ENCODE measurements at places on chromosomes 12 and 14.

- H3K4me1 ChIP-seq: no peaks in the 10 kb centered on the region
- H3K36me3 ChIP-seq: no peaks in the 10 kb centered on the region
- H3K27ac ChIP-seq: no peak overlapping the region
- H3K27me3 ChIP-seq: peaks cover 22% of the 10 kb centered on the region
- no peak for DNase-seq
Measured at GRCh38 chr12:99153293-99153692, 494.3 kb upstream of the GARIN6 start.

DNA sequence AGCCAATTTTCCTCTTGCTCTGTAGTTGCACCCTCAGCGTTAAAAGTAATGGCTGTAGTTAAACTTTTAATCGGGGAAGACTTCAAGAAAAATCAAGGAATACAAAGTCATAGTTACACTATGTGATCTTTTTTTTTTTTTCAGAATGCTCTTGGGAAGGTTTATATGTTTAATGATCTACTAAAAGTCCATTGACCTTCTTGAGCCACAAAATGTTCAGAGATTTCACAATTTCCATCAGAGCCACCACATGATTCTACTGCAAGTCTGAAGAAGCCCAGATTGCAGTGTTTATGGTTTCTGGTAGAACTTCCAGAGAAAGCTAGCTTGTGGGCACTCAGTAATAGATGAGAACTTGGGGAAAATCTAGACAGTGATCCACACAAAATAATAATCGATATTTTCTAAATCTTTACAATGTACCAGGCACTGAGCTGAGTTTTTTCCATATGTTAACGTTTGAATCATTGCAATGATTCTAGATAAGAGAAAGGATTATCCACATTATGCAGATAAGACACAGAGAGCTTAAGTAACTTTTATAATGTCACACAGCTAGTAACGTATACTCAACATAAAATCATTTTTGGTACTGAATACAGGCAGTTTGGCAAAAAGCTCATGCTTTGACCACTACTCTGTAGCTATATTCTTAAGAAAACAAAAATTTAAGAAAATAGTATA, 38.3 kb downstream of the GYS2 start:
- no peaks in the 10 kb centered on the region for H3K4me1 ChIP-seq
- no peak overlapping the region for H3K27ac ChIP-seq
- no peak for DNase-seq

- no peak overlapping the region for H3K27ac ChIP-seq
- H3K36me3 ChIP-seq: peaks cover 12% of the 10 kb centered on the region
- H3K4me3 ChIP-seq: no peak overlapping the region
- no peak for DNase-seq
- H3K4me1 ChIP-seq: no peaks in the 10 kb centered on the region
Measured at GRCh38 chr12:106840243-106840642, 65.8 kb downstream of the RIC8B start.

DNA sequence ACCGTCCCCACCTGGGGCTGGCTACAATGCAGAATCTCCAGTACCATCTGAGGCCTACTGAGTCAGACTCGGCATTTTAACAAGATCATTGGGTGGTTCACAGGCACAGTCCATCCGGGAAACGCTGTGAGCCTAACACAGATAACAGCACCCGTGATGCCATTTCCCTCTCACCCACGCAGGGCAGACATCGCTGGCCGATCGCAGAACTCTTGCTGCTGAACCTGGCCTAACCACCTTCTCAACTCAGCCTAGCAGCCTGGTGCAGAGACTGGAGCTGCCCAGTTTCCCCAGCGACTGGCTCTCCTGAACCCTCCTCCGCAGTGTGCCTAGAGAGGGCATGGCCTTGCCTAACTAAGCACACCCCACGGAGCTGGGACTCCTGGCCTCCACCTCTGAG, 83.3 kb downstream of the NCOR2 start:
- H3K4me3 ChIP-seq: no peak overlapping the region
- no peak for DNase-seq
- no peak overlapping the region for H3K27ac ChIP-seq
- no peaks in the 10 kb centered on the region for H3K27me3 ChIP-seq
- no peaks in the 10 kb centered on the region for H3K4me1 ChIP-seq

GRCh38 chr12:68537571-68537970, 73.1 kb upstream of the RAP1B start:
- no peaks in the 10 kb centered on the region for H3K36me3 ChIP-seq
- peaks cover 24% of the 10 kb centered on the region for H3K4me1 ChIP-seq
- no peaks in the 10 kb centered on the region for H3K27me3 ChIP-seq
- no peak overlapping the region for H3K4me3 ChIP-seq
- no peak for DNase-seq

- H3K36me3 ChIP-seq: peaks cover 96% of the 10 kb centered on the region
- H3K4me1 ChIP-seq: peaks cover 2% of the 10 kb centered on the region
- H3K27me3 ChIP-seq: no peaks in the 10 kb centered on the region
- DNase-seq: no peak
- H3K4me3 ChIP-seq: no peak overlapping the region
Measured at GRCh38 chr14:90288651-90289355, 32.5 kb downstream of the PSMC1 start.

GRCh38 chr12:46005151-46005797, 14.9 kb upstream of the SCAF11 start:
- H3K4me1 ChIP-seq: no peaks in the 10 kb centered on the region
- H3K4me3 ChIP-seq: no peak overlapping the region
- H3K27ac ChIP-seq: no peak overlapping the region
- no peaks in the 10 kb centered on the region for H3K27me3 ChIP-seq
- no peak for DNase-seq
- H3K36me3 ChIP-seq: no peaks in the 10 kb centered on the region

DNA sequence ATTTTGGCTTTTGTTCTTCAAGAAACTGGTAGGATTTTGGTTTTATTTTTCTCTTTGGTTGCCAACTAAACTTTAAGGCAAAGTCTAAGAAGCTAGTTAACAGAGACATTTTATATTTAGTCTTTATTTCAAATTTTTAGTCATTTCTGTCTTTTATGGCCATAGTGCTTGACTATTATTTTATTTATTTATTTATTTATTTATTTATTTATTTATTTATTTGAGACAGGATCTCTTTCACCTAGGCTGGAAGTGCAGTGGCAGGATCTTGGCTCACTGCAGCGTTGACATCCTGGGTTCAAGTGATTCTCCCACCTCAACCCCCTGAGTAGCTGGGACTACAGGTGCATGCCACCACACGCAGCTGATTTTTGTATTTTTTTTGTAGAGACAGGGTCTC, 3.1 kb downstream of the MON2 start:
- peaks cover 32% of the 10 kb centered on the region for H3K4me1 ChIP-seq
- H3K27me3 ChIP-seq: no peaks in the 10 kb centered on the region
- peaks cover 5% of the 10 kb centered on the region for H3K36me3 ChIP-seq
- DNase-seq: no peak

GRCh38 chr12:112928978-112929377, 9.3 kb upstream of the OAS3 start:
- H3K36me3 ChIP-seq: peaks cover 2% of the 10 kb centered on the region
- no peaks in the 10 kb centered on the region for H3K27me3 ChIP-seq
- DNase-seq: no peak
- no peak overlapping the region for H3K27ac ChIP-seq

GRCh38 chr12:93831374-93831773, 154.2 kb downstream of the CRADD start:
- H3K4me3 ChIP-seq: no peak overlapping the region
- H3K36me3 ChIP-seq: no peaks in the 10 kb centered on the region
- no peaks in the 10 kb centered on the region for H3K27me3 ChIP-seq
- H3K4me1 ChIP-seq: no peaks in the 10 kb centered on the region
- DNase-seq: no peak

DNA sequence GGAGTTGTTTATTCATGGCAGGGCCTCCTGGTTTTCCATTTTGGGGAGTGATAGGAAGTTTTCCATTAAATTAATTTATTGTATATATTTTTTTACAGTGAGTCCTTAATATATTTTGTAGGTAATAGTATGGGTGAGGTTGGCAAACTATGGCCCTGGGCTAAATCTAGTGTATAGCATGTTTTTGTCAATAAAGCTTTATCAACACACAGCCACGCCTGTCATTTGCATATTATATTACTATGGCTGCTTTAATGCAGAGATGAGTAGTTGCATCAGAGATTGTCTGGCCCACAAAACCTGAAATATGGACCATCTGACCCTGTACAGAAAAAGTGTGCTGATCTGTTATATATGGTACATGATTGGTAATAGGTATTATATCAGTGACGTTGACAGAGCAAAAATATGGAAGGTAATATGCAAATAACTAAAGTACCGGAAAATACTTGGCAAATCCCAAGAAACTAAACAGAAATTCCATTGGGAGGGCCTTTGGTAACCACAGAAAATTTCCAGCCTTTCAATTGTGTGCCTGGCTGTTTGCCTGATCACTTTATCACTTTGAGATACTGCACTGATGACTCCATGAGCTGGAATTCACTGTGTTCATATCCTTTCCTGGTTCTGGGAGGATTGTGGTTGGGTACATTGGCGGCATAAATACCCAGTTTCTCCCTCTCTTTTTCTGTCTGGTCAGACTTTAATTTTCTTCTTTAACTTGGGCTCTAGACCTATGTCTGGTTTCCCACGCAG, 61.7 kb upstream of the RFLNA start:
- H3K27me3 ChIP-seq: no peaks in the 10 kb centered on the region
- peaks cover 17% of the 10 kb centered on the region for H3K4me1 ChIP-seq
- no peak overlapping the region for H3K4me3 ChIP-seq
- H3K36me3 ChIP-seq: no peaks in the 10 kb centered on the region
- H3K27ac ChIP-seq: peak overlapping the region; percentile 27

Data from CD14-positive monocyte (primary cell).